ENCODE measurements at places on chromosomes 5 and 9.

DNA sequence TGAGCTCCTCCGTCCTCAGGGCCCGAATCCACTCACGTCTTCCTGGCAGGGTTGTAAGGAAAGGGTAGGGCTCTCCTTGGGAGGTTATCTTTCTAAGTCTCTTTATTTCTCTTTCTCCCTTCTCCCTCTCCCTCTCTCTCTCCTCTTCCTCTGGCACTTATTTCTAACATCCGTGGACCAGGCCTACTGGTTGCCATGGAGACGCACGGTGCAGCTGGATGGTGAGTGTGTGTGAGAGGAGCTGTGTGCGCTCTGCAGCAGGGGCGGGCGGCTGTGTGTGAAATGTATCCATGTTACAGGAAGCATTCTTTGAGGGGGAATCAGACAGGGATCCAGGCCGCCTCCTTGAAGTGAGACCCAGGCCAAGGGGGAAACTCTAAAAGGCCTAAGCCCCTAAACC lies 32.2 kb downstream of the PCDH1 start:
- DNase-seq = no peak

GRCh38 chr5:171952021-171952420 lies 54.4 kb downstream of the FBXW11 start:
- no peak for DNase-seq

DNA sequence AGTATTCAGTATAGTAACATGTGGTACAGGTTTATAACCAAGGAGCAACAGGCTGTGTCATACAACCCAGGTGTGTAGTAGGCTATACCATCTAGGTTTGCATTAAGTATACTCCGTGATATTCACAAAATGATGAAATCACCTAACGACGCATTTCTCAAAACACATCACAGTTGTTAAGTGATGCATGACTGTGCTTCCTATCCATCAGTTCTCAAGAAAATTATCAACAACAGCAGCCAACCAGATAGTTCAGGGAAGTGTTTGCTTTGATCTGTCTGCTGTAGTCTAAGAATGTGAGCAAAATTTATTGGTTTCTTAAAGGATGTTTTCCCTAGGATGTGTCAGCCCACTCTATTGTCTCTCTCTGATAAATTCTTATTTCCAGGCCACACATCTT lies 7.4 kb downstream of the ZBTB26 start:
- no peak for DNase-seq

DNA sequence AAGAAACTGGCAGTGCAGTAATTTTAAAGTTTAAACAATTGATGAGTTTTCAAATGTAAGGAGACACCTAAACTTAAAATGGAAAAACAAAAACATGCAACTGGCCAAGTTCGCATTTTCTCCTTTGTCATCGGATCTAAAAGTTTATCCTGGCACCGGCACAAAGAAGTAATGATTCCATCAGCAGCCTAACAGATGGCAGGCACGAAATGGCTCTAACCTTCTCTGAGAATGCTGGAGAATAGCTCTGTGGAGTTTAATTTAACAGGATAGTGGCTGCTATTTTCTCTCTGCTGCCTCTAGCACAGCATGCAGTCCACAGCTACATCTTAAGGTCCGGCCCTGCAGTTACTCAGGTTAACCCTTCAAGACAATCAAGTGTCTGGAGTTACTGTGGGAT lies 82.2 kb downstream of the PRELID2 start:
- no peak for DNase-seq

GRCh38 chr5:42877431-42877830 lies 65.7 kb upstream of the SELENOP start:
- no peak for DNase-seq

- no peak for DNase-seq
Measured at GRCh38 chr9:110252509-110253139, 3.7 kb downstream of the TXN start.
